Common myeloid progenitor, CD34-positive (primary cell): ENCODE measurements at places on chromosomes 12 and 14.

GRCh38 chr14:59490756-59491155, 6.4 kb downstream of the JKAMP start:
- DNase-seq, result peak; percentile 47

DNA sequence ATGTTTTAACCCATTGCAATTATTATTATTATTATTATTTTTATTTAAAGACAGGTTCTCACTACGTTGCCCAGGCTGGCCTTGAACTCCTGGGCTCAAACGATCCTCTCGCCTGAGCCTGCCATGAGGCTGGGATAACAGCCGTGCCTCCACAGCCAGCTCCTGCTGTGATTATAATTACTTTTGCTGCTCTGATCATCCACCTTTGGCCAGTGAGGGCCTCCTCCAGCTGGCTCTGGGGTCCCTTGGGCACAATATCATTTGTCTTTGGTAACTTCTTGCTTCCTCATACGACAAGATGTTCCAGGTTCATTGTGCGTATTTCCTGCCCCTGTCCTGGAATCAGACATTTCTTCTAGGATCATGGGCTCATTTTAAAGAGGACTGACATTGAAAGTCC, 28.4 kb downstream of the LRTM2 start:
- no peak for DNase-seq

GRCh38 chr12:75556311-75556899, 45.0 kb upstream of the KRR1 start:
- no peak for DNase-seq

DNA sequence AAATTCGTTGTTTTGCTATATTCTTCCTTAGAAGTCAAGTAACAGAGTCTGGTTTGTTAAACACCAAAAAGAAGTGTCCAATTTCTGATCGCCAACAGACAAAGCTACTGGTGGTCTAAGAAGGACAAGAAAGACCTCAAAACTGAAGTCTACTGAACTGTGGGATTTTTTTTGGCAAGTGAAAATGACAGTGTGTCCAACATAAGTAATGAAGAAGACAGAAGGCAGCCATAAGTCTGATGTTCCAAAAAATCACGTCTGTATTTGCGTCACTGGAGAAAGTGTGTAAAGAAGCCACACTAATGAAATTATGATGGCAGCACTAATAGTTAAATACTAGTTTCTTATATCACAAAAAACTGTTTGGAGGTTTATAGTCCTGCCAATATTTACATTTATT, 32.6 kb downstream of the WASHC3 start:
- DNase-seq, result no peak

GRCh38 chr14:24216345-24216699, 456 bp upstream of the MDP1 start:
- no peak for DNase-seq

- no peak for DNase-seq
Measured at GRCh38 chr12:44696542-44696941, 179.6 kb downstream of the NELL2 start.

- no peak for DNase-seq
Measured at GRCh38 chr14:99450266-99450665, 30.4 kb downstream of the SETD3 start.

DNA sequence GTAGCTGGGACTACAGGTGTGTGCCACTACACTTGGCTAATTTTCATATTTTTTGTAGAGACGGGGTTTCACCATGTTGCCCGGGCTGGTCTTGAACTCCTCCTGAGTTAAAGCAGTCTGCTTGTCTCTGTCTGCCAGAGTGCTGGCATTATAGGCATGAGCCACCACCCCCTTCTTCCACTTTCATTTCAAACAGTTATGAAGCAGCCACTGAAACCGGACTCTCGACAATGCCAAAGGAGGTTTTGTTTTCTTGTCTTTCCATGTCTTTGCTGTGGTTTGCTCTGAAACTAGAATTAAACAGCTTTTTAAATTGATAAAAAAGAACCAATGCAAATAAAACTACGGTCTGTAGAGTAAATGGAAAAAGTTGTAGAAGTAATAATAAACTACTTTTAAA, 30.4 kb downstream of the RAP1B start:
- DNase-seq, result peak; percentile 52

DNA sequence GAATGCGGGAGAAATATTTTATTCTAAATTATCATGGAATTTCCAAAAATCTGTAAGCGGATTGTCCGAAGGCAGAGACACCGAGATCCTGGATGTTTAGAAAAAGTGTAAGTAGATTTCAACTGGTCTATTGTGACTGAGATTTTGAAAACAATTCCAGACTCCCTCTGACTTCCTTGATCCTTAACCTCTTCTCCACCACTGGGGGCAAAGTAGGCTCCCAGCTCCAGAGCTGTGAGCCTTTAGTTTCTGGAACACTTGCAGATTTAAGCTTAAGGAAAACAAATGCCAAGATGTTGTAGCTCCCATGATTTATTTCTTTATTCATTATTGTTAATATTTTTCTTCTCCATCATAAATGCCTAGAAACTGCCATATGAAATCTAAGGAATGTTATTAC, 1320.5 kb upstream of the SEL1L start:
- no peak for DNase-seq

GRCh38 chr14:27026097-27026496, 428.3 kb upstream of the NOVA1 start:
- no peak for DNase-seq

- no peak for DNase-seq
Measured at GRCh38 chr14:27372771-27373170, 774.9 kb upstream of the NOVA1 start.

- DNase-seq, result no peak
Measured at GRCh38 chr12:57842342-57843294, 3.9 kb downstream of the CTDSP2 start.

GRCh38 chr12:15996948-15997347, 85.8 kb downstream of the DERA start:
- no peak for DNase-seq

DNA sequence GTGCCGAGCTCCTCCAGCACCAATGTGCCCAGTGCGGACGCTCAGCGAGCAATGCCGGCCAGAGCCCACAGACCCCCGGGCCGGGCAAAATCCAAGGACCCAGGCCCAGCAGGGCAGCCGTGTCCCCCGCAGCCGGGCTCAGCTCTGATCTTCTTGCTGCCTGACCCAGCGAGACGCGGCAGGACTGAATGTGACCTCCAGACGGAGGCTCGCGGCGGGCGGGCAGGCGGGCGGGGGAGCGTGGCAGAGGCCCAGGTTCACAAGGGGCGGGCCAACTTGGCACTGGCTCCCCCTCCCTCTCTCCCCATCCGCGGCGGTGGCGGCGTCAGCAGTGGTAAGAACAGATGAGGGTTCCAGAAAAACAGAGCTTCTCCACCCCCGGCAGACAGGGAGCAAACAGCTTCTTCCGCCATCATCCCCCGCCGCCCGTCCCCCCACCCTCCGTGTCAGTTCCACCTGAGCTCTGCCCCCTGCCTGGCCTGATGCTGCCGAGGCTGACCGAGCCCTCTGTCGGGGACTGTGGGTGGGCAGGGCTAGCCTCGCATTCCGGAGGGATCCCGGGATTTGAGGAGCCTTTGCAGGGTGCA, 94.3 kb downstream of the RFLNA start:
- peak; percentile 34 for DNase-seq

DNA sequence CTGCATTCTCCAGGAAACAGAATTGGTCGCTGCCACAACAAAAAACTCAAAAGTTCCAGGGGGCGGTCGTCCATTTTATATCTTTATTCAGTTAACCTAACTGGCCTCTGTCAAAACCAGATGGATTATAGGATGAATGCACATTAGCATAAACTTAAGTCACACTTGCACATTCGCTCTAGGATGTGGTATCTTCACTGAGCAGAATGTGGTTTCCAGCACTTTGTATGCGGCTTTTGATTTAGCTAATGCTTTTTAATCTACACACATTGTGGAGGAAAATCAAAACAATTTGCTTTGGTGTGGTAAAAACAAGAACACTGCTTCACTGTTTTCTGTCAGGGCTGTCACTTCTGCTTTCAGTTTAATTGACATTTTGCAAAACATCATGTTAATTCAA, 4.5 kb downstream of the TAS2R50 start:
- DNase-seq, result peak; percentile 6

GRCh38 chr12:3091038-3091319, 13.8 kb downstream of the TSPAN9 start:
- no peak for DNase-seq
